Mammary epithelial cell (primary cell): ENCODE measurements at places on chromosomes 1 and 21. TPM values are rescaled to one million over a fixed set of nuclear protein-coding genes. Genes with fewer than 3 reads are reported as not detected.

DNA sequence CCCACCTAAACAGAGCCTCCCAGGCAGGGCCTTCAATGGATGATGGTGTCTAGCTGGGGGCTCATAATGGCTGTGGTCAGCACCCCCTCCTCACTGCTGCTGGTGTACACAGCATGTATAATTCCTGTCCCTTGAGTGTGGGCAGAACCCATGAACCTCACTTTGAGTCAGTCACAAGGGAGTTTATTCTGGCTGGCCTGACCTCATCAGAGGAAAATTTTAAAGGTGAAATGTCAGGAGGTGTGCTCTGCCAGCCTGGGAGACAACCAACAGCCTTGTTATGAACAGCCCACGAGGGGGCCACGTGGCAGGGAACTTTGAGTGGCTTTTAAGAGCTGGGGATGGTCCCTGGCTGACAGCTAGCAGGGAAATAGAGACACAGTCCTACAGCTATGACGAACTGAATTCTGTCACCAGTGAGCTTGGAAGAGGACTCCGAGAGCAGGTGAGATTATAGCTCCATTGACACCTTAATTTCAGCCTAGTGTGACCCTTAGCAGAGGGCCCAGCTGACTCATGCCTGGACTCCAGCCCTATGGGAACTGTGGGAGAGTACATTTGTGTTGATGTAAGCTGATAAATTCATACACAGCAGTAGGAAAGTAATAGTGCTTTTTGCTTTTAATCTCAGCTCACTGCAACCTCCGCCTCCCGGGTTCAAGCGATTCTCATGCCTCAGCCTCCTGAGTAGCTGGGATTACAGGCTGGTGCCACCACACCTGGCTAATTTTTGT is 73.5 kb upstream of the RUNX3 start:
- DNase-seq, result no peak

Gene B3GALT2
- 0.12 TPM in 1 of 2 replicates, not detected in the other for total RNA-seq

Gene RNU1-2
- total RNA-seq, result under 0.01 TPM

DNA sequence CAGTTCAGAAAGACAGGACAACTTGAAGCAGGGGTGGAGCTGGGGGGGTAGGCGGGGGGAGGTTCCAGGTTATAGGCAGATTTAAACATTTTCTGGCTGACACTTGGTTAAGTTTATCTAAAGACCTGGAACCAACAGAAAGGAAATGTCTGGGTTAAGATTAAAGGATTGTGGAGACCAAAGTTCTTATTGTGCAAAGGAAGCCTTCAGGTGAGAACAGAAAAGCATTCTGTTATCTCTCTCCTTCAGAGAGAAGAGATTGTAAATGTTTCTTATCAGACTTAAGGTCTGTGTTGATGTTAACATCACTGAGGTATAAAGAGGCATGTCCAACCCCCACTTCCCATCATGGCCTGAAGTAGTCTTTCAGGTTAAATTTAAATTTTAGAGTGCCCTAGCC is 3.7 kb upstream of the ACADM start:
- DNase-seq, result no peak

DNA sequence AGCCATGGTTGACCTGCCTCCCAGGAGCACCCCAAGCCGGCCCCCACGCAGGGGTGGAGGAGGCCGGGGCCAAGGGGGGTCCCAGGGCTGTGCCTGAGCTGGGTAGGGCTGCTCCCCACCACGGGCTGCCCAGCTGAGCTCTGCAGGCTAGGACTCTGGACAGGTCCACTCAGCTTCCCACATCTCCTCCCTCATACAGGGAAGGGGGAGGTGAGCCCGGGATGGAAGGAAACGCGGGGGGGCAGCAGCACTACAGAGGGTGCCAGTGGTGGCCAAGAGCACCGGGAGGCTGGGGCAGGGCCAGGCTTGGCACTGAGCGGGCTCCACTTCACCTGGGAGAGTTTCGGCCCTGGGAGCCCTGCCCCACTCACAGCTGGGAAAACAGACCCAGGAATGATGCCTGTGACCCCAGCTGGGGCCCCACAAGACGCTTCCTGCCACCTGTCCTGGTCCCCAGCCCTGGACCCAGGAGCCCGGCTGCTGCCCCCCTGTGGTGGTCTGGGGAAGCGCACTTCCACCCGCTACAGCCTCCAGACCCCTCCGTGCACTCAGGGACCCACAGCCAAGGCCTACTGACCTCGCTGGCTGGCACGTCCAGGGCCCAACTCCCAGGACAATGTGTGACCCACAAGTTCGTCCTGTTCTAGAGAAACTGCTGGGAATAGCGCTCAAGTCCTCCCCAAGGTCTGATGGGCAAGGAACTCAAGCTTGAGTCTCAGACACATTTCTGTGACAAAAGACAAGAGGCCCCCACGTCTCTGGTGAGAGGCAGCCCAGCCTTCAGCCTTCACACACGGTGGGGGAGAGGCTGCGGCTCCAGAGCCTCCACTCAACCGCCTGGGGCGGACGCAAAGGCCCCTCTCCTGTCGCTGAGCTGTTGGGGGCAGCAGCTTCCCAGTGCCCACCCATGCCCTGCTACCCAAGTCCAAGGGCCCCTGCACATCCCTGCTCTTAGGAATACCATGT is 3.0 kb downstream of the AURKAIP1 start:
- no peak for DNase-seq

GRCh38 chr1:203508463-203509073 is 14.6 kb downstream of the OPTC start:
- no peak for DNase-seq

Gene EPHB2
- 46.3 TPM for total RNA-seq

Gene ZNF695
- 2.1 and 4.4 TPM in 2 replicates for total RNA-seq

Gene CNKSR1
- total RNA-seq, result 26.0 TPM

GRCh38 chr1:91404151-91405012 is at the start of gene HFM1:
HFM1 (minus strand) TSS chr1:91404837; CDS start chr1:91401082, 3,755 bp downstream.
- peak; percentile 52 for DNase-seq

GRCh38 chr1:36966242-36966641 is 68.1 kb downstream of the GRIK3 start:
- DNase-seq, result no peak

Gene FMO5
- 1.3 TPM for total RNA-seq

DNA sequence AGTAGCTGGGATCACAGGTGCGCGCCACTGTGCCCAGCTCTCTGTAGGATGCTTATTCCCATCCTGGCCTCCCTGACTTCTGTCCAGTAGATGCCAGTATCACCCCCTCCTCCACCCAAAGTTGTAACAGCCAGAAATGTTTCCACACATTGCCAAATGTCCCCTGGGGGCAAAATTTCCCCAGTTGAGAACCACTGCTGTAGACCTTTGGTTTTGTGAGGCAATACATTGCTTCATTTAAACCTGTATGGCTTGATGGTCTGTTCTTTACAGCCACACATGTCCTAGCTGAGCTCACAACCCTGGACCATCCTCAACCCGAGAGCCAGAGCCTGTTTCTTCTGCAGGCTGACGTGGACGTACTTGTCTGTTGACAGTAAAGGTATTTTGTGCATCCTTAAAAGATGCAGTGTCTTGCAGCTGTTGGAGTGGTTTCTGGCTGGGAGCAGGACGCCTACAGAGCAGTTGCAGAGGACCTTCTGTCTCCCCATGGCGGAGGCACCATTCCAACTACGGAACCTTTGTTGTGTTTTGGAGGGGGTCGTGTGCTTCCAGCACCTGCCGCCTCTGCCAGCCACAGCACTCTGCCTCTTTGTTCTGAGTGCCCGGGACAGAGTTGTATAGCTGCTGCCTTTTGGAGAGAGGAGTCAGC is 26.6 kb downstream of the DOP1B start:
- DNase-seq, result peak; percentile 19

DNA sequence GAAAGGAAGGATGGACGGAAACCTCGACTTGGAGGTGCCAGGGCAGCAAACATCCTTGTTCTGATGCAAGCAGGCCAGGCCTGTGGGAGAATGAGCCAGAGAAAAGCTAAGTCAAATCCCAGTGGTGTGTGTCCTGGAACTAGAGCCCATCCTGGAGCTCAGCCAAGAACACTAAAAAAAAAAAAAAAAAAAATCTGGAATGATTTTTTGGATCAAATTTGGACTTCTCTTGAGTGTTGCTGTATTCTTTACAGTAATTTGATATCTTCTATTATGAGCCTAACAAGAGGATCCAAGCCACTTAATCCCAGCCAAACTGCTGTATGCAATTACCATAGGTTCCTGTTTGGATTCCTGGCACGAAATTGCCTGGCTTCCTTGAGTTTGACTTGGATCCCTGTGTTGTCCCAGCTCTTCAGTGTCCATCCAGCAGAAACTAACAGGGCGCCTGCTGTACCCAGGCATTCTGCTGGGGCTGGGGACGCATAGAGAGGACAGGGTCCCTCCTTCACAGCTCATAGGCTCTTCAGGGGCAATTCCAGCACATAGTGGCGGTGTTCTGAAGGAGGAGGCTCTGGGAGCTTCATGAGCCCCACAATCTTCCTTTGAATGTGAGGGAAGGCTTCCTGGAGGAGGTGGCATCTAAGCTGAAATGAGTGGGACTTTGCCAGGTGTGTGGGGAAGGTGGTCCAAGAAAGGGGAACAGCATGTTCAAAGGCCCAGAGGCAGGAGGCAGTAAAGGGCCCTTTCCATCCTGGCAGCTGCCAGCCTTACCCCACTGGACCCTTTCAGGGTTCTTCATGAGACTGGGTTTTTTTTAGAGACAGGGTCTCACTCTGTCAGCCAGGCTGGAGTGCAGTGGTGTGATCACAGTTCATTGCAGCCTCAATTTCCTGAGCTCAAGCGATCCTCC is 24.7 kb downstream of the EPHX1 start:
- DNase-seq, result no peak

Gene SYNC
- 60.0 TPM for total RNA-seq

- DNase-seq, result no peak
These were observed 480.5 kb downstream of the MATN1 start for GRCh38 chr1:30242722-30243457.

- peak; percentile 50 for DNase-seq
These were observed 39.2 kb downstream of the MAPKAPK2 start for GRCh38 chr1:206723805-206724472.

- DNase-seq, result no peak
These were observed 27.7 kb downstream of the EPS15 start for GRCh38 chr1:51491166-51491981.

DNA sequence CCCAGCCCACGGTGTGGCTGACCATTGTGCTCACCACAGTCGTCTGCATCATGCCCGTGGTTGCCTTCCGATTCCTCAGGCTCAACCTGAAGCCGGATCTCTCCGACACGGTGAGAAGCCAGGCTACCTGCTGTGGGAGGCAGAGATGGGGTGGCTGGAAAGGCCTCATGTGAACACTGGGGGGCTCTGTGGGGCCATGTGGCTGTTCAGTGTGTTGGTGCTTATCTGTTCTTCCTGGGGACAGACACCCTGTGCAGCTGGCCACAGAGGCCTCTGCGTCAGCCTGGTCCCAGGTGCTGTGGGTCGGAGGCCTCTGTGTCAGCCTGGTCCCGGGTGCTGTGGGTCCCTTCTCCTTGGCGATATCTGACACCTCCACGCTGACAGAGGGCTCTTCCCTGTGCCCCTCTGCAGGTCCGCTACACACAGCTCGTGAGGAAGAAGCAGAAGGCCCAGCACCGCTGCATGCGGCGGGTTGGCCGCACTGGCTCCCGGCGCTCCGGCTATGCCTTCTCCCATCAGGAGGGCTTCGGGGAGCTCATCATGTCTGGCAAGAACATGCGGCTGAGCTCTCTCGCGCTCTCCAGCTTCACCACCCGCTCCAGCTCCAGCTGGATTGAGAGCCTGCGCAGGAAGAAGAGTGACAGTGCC is 23.2 kb downstream of the ATP8B2 start:
- DNase-seq, result no peak

Gene COL6A2
- 47.0 TPM for total RNA-seq

DNA sequence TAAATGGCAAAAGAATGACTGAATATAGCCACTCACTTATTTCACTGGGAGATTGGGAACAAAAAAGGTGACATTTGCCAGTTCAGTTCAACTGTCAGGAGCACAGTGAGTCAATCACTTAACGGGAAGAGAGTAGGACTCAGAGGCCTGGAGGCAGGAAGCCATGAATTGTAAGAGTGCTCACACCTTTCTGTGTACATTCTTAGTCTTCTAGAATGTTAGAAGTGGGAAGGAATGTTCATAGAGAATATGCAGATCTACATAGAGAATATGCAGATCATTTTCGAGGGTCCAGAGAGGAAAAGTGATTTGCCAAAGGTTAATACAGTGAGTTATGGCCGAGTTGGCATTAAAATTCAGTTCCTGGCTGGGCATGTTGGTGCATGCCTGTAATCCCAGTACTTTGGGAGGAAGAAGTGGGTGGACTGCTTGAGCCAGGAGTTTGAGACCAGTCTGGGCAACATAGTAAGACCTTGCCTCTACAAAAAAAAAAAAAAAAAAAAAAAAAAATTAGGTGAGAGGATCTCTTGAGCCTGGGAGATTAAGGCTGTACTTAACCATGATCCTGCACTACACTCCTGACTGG is 8.3 kb downstream of the IL20 start:
- peak; percentile 56 for DNase-seq

GRCh38 chr1:23013657-23014056 is 2.0 kb downstream of the TEX46 start:
- peak; percentile 79 for DNase-seq

DNA sequence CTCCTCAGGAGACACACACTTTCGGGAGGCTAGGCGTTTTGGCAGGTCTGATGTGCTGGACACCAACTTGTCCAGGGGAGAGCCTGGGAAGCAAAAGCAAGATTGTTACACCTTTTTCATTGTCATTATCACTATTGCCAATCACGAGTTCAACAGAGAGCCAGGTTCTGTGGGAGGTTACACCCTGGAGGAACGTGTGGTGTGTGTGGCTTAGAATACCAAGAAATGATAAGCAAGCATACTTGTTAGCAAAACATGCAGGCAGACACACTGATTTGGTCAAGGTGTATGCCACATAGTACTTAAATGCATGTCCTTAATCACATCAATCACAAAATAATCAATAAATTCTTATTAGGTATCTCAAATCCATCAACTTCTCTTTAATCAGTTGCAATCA is 16.1 kb downstream of the HMGCS2 start:
- no peak for DNase-seq

Gene EVA1C
- 11.7 TPM for total RNA-seq

DNA sequence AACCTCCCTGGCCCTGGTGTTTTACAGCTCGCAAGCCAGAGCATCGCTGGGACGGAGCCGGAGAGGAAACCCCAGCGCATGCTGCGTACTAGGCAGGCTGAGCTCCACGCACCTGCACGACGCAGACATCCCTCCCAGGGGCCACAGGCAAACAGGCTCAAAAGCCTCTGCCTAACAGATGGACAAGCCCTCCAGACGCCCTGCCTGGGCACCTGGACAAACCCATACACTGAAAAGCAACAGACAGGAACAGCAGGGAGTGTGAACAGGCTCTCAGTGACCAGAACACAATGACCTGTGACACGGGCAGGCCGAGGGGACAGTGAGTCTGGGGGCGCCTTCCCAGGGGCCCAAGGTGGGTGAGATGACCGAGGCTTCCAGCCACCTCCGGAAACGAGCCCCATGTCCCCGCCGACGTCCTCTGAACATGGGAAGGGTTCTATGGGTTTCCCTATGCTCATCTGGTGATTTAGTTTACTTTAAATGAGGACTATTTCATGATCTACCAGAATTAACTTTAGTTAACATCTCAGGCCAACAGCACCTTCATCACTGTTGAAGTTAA is 40.3 kb downstream of the NPHP4 start:
- no peak for DNase-seq

Gene FCRL5
- not detected in 2 replicates for total RNA-seq

Gene FHAD1
- 0.12 TPM in 1 of 2 replicates, not detected in the other for total RNA-seq

Gene CRNN
- not detected for total RNA-seq
